ENCODE measurements at places on chromosomes 1 and 21.

- DNase-seq = no peak
These were observed 1017.9 kb downstream of the ADGRL2 start for GRCh38 chr1:82818586-82818985.

GRCh38 chr1:239792157-239792556 lies 299.5 kb upstream of the FMN2 start:
- DNase-seq = no peak

DNA sequence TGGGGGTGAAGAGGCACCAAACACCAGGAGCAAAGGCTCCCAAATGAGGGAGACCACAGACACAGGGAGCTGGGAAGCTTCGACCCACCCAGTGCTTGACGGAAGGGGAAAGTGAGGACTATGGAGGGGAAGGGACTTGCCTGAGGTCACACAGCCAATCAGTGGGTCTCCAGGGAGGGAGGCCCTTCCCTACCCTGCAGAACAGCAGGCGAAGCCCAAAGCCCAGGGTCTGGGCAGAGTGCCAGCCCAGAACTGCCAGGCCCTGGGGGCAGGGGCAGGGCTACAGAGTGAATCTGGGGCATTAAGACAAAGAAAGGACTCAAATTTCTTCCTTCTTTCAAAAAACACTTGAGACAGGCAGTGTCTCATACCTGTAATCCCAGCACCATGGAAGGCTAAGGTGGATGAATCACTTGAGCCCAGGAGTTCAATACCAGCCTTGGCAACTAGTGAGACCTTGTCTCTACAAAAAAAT lies 45.5 kb upstream of the ECE1 start:
- DNase-seq = no peak

DNA sequence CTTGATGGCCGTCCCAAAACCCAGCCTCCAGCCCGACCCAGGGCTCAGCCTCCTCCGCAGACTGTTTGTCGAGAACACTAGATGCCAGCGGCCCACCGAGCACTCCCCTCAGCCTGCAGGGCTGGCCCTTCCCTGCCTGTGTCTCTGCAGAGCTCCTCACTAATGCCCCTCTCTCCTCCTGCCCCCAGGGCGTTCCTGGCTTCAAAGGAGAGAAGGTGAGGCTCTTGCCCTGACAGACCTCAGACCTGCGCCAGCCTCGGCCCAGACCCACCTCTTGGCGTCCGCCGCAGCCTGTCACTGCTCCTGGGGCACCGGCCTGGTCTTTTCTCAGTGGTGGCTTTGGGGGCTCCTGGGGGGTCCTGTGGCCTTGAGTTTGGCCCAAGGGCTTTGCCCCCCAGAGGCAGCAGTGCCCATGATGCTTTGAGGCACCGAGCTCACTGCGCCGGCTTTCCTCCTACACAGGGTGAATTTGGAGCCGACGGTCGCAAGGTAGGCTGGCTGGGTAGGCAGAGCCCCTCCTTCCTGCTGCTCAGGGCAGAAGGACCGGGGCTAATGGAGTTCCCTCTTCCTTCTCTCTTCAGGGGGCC lies 18.4 kb downstream of the COL6A2 start:
- no peak for DNase-seq

- DNase-seq = peak; percentile 40
These were observed 74.4 kb downstream of the PTGS2 start for GRCh38 chr1:186605762-186606350.

DNA sequence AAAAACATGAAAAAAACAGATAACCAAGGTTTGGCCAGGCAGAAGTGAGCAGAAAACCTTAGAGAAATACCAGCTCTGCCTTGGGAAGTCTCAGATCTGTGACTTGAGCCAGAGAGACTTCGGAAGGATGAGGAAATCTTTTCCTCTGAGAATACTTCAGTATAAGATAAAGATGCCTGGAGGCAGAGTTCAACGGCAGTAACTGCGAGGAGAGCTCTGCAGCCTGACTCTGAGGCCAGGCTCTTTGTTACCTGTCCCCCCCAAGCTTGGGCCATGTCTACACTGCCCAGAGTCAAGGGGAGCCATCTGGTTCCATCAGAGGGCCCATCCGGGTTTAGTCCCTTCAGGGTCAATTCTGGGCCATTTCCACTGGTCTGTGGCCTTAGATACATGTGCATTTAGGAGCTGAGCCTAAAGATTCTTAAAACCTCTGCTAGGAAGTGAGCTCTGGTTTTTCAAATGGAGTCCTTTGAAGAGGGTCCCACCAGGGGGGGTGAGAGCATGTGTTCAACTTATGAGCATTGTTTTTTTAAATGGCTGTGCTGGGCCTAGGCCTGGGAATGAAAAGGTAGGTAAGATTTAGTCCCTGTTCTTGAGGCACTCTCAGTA lies 8.7 kb downstream of the KIRREL1 start:
- DNase-seq = no peak

DNA sequence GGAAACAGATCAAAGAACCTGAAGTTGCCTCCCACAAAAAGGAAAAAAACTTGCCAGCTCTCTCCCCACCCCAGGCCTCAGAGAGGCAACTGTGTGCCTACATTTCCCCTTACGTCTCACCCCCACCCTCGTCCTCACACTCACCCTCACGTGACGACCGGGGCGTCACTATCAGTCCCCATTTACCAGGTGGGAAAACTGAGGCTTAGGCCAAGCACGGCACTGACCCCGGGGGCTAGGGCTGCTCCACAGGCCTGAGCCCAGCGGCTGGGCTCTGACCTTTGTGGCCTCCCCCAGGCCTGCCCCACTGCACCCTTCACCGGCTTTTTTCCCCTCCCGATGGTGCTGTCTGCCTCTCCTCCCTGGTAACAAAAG lies 51.5 kb upstream of the RUNX3 start:
- DNase-seq = peak; percentile 61

- no peak for DNase-seq
These were observed 124.7 kb downstream of the CASZ1 start for GRCh38 chr1:10671622-10672342.

DNA sequence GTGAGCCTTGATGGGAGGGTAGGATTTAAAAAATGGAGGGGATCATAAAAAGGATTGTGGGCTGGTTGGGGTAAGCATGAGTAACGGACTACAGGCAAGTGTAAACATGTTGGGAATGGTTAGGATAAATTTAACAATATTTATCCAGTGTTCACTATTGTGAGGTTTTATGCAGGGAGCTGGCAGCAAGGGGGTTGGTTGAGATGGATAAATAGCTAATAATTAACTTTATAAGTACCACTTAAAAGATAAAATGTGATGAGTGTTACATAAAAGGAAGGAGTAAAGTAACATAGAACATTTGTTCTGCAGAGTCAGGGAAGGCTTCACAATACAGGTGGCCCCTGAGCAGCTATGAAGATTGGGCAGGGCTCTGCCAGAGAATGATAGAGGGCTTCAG lies 109.0 kb downstream of the NGF start:
- DNase-seq = no peak

DNA sequence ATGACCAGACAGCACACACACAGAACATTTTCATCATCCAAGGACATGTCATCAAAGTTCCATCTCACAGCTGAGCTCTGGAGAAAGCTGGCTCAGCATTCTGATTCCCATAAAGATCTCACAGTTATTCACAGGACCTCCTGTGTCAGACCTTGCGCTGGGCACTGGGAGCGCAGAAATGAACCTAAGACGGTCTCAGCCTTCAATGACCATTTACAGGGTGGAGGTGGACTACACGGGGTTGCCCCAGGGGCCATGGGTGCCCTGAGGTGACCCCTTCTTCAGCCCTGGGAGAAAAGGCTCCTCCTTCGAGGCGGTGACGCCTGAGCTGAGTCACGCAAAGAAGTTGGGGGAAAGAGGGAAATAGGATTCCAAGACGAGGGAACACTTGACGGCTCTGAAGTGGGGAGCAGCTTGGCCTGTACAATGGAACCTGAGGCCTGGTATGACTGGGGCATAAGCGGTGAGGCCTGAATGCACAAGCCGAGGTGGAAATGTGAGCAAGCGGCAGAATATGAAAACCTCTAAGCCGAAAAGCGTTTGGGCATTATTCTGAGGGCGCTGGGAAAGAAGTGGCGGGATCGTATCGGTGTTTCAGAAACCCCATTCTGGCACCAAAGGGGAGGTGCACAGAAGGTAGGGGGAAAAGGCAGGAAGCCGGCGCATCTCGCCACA lies 797 bp downstream of the CC2D1B start:
- no peak for DNase-seq

GRCh38 chr1:100535264-100535663 lies 2.7 kb upstream of the GPR88 start:
- DNase-seq = no peak

Data from stimulated activated naive CD8-positive, alpha-beta T cell treated with anti-CD3 and anti-CD28 coated beads, Interleukin-15, amount 100 ng/mL, for 72 hours (primary cell).